Chondrocyte (in vitro differentiated cells): ENCODE measurements at places on chromosomes 12 and 14. TPM values are rescaled to one million over a fixed set of nuclear protein-coding genes. Genes with fewer than 3 reads are reported as not detected.

Gene NRIP2
- total RNA-seq: 0.25 to 0.92 TPM in 2 of 3 replicates, not detected in the other

DNA sequence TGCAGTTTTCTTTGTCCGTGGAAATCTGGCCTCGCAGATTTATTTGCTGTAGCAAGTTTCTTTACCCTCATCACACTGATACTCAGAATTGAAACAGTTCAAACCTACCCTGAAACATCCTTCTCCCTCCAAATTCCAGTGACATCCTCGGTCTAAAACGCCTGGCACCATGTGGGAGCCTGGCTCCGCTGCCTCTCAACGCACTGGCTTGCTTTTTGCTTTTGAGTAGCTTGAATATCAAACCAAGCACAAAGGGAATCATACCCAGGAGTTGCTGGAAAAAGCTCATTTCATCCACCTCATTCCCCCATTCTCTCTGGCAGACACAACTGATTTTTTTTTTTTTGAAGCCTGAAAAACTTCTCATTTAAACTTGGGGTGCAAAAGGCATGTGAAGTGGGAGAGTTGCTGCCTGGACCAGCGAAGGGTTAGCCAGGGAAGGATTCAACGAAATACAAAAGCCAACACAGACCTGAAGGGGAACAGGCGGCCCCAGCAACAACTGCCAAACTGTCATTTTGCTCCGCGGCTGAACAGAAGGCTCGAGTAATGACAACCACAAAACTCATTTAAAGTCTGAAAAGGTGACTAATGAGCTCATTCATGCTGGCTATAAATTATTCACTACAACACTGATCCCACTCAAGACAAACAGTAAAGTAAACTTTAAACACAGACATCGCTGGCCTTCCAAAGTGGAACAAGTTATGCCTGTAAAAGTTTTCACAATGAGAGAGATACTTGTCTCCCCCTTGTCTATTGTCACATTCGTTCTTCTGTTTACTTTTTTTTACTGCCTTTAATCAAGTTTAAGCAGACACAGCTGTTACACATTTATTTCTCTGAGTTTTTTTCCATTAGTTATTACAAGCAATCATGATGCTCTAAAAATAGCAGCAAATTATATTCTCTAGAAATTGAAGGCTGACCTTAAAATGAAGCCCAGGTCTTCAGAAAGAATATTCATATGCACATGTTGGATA, 12.5 kb upstream of the FOXN3 start:
- H3K27ac ChIP-seq: peak overlapping the region; percentile 97
- H3K36me3 ChIP-seq: no peaks in the 10 kb centered on the region
- H3K4me1 ChIP-seq: peaks cover 79% of the 10 kb centered on the region
- H3K4me3 ChIP-seq: peak overlapping the region; percentile 23
- H3K27me3 ChIP-seq: no peaks in the 10 kb centered on the region

DNA sequence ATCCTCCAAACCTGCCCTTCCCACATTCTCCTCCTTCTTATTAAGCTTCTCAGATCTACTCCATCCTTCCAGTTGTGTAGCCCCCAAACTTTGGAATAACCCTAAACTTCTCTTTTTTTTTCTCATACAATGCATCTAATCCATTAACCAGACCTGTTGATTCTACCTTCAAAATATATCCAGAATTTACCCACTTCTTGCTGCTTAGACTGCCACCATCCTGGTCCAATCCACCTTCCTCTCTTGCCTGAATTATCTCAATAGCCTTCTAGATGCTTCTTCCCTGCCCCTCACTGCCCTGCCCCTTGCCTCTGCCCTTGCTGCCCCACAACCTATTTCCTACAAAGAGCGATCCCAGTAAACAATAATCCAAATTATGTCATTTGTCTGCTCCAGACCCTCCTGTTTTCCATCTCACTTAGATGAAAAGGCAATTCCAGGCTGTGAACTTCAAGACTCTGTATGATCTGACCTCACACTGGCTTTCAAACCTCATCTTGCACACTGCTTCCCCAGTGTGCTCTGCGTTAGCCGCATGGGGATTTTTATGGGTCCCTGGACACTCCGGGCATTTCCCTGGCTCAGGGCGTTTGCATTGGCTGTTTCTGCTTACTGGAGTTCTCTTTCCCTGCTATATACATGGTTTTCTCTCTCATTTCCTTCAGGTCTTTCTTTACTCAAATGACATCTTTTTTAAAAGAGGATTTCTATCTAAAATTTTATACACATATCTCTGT, 42.6 kb upstream of the HIF1A start:
- H3K27me3 ChIP-seq: no peaks in the 10 kb centered on the region
- no peak overlapping the region for H3K4me3 ChIP-seq
- H3K27ac ChIP-seq: peak overlapping the region; percentile 43

- no peak overlapping the region for H3K27ac ChIP-seq
- no peak overlapping the region for H3K4me3 ChIP-seq
- peaks cover 43% of the 10 kb centered on the region for H3K27me3 ChIP-seq
- no peaks in the 10 kb centered on the region for H3K4me1 ChIP-seq
Measured at GRCh38 chr12:127075981-127076380, 1191.0 kb upstream of the TMEM132C start.

Gene LYZ
- not detected in 3 replicates for total RNA-seq

DNA sequence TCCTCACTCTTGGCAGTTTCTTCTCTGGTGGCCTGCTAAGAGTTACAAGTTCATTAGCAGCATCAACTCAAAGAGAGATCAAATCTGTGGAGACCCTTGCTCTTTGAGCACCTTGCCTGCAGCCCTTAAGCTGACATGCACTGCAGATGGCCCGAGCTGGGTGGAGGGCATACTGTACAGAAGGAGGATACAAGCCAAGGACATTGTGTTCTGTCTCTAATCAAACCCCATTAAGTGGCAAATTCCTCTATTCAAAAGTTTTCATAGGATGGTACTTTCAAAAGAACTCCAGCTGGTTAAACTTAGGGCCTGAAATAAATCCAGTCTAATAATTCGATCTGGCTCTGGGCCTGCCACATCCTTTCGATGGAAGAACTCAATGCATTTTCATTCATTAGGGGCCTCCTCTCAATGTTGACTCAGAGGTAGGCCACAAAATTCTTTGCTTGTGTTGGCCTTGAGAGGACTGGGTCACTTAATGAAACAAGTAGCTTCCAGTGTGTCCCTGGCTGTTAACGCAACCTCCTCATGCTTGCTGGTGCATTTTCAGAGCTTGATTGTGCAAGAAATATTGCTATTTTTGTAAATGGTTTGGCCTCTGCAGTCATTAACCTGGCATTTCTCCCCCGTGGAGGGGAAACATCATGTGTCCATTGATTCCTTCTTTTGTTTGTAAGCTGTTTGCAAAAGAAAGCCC, 318.2 kb downstream of the NUAK1 start:
- no peak for DNase-seq
- peak overlapping the region; percentile 83 for H3K27ac ChIP-seq
- peaks cover 60% of the 10 kb centered on the region for H3K4me1 ChIP-seq
- no peak overlapping the region for H3K4me3 ChIP-seq
- H3K36me3 ChIP-seq: no peaks in the 10 kb centered on the region

Gene DTX1
- total RNA-seq: not detected in 3 replicates

Gene GDF11
- 17.8 to 19.1 TPM (median 18.3 TPM) in 3 replicates for total RNA-seq

Gene TAS2R8
- not detected in 3 replicates for total RNA-seq

DNA sequence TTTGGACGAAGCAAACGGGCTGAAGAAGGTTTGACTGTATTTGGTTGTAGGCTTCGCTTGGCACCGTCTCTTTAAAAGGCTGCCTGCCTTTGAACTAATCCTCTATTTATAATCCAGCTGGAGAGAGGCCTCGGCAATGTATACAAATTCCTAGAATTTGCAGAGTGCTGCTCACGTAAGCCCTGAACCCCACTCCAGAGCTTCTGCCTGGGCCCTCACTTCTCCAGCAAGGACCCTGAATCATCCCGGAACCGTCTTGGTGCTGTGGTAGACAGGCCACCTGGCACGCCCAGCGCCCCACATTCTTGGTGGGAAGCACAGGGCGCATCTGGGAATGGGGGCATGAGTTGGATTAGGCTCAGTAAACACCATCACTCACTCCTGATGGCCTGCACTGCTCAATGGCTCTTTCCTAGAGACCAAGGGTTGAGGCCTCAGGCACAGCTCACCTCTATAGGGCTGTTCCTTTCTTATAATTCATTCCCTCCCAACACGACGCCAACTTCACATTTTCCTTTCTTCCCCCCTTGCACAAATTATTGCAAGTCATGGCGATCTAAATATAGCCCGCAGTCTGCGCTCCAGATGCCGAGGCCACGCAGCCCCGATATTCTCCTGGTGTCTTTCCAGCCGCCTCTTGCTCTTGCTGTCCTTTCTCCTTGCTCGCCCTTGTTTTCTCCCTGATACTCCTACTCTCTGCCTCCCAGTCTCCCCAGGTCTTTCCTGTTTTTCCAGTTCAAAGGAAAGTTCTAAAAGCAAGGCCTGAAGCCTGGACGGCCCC, 141.0 kb downstream of the ZFP36L1 start:
- H3K4me1 ChIP-seq: peaks cover 21% of the 10 kb centered on the region
- H3K27ac ChIP-seq: peak overlapping the region; percentile 39
- no peak overlapping the region for H3K4me3 ChIP-seq

DNA sequence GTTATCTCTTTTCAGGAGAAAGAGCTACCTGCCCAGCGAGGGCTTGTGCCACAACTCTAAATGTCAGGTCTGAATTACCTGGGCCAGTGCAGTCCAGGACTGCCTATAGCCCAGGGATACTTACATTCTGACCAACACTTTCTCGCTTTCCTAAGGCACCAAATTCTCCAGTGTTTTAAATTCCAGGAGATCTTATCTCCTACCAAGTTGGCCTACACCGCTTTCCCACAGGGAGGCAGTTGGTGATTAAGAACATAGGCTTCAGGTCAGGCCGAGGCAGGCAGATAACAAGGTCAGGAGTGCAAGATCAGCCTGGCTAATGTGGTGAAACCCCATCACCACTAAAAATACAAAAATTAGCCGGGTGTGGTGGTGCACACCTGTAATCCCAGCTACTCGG, 41.1 kb downstream of the RPS29 start:
- no peak for DNase-seq
- no peaks in the 10 kb centered on the region for H3K4me1 ChIP-seq
- H3K27ac ChIP-seq: no peak overlapping the region
- peaks cover 5% of the 10 kb centered on the region for H3K27me3 ChIP-seq

DNA sequence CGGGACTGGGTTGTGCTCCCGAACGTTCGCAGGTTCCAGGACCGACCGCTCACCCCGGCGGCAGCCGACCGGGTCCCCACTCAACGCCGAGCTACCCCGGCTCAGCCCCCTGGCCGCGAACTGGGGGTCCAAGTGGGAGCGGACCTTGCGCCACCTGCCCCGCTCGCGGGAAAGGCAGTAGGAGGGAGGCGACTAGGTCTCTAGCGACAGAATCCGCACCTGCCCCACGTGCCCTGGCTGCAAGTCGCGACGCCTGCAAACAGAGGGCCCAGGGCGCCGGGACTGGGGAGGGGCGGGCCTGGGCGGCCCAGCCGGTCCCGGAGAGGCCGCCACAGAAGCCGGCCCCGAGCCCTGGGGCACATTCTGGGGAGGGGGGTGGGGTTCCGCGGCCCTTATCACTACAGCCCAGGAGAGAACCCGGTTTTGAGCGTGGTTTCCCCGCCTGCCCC, 239.2 kb upstream of the CPNE8 start:
- no peak overlapping the region for H3K4me3 ChIP-seq
- H3K36me3 ChIP-seq: no peaks in the 10 kb centered on the region
- H3K27me3 ChIP-seq: peaks cover 3% of the 10 kb centered on the region

Gene ZNF410
- total RNA-seq: 34.8 to 40.1 TPM (median 39.7 TPM) in 3 replicates

GRCh38 chr14:104548802-104549535, 30.6 kb upstream of the C14orf180 start:
- DNase-seq: no peak
- H3K36me3 ChIP-seq: no peaks in the 10 kb centered on the region
- no peak overlapping the region for H3K4me3 ChIP-seq
- peaks cover 42% of the 10 kb centered on the region for H3K27me3 ChIP-seq
- H3K27ac ChIP-seq: no peak overlapping the region

DNA sequence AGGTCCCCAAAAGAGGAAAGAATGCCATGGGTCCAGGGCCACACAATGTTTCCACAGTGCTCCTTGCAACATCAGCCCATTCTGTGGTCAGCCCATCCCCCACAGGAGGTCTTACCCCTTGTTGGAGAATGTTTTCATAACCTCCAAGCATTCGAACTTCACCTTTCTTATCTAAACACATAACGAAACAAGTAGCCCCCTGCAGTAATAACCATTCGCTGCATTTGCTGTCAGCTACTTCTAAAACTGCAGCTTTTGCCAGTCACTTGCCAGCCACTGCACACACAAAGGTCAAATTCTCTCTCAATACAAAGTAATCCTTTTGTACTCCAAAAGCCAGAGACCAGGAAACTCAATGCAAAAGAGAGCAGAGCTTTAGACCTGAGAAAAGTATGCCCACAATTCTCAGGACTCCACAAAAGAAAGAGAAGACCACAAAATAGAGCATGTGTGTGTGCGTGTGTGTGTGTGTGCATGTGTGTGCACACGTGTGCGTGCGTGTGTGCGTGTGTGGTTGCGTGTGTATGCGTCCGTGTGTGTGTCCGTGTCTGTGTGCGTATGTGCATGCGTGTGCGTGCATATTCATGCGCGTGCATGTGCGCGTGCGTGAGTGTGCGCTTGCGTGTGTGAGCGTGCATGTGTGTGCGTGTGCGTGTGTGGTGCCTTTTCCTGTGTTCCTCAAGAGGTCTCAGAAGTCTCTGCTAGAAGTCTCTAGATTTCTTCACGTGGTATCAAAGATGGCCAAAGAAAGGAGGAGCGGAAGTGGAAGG, 31.7 kb upstream of the NINJ2 start:
- peaks cover 11% of the 10 kb centered on the region for H3K4me1 ChIP-seq
- no peak for DNase-seq
- no peak overlapping the region for H3K4me3 ChIP-seq
- H3K27me3 ChIP-seq: no peaks in the 10 kb centered on the region

Gene SHMT2
- total RNA-seq: 112 to 292 TPM (median 291 TPM) in 3 replicates

Gene FAR2
- total RNA-seq: 11.1 to 19.6 TPM (median 19.3 TPM) in 3 replicates

Gene GALNT8
- 0.51 to 1.7 TPM (median 1.4 TPM) in 3 replicates for total RNA-seq

- no peaks in the 10 kb centered on the region for H3K4me1 ChIP-seq
- H3K36me3 ChIP-seq: no peaks in the 10 kb centered on the region
- no peak overlapping the region for H3K4me3 ChIP-seq
Measured at GRCh38 chr12:74752215-74752614, 214.6 kb downstream of the ATXN7L3B start.

DNA sequence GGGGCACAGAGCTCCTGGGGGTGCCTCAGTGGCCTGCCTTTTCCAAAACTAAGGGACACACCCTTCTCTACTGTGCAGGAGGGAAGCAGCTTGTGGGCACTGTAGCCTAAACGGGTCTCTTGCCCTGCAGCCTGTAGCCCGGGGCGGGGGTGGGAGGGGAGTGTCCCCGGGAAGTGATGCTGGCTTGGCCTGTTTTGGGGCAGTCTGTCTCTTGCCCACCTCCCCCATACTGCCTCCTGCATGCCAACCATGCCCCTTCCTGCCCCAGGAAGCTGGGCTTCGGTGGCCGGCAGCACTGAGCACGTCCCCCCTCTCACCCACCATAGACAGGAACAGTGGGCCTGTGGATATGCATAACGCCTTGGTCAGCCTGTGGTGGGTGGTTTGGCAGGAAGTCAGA, 43.4 kb downstream of the PRIMA1 start:
- H3K27me3 ChIP-seq: peaks cover 12% of the 10 kb centered on the region
- no peaks in the 10 kb centered on the region for H3K36me3 ChIP-seq
- DNase-seq: no peak
